Substantia nigra (tissue), 51 donors: ENCODE measurements at places on chromosomes 2 and 18.
A peak's percentile ranks its signal among the peaks of the same experiment; 100 is the strongest.

GRCh38 chr2:121960251-121960650 is 204.8 kb downstream of the TSN start:
- DNase-seq: no peak

- no peak for DNase-seq
Measured at GRCh38 chr18:11987527-11987926, 6.2 kb downstream of the IMPA2 start.

- no peak for DNase-seq
Measured at GRCh38 chr2:115161081-115161770, 718.8 kb downstream of the DPP10 start.

DNA sequence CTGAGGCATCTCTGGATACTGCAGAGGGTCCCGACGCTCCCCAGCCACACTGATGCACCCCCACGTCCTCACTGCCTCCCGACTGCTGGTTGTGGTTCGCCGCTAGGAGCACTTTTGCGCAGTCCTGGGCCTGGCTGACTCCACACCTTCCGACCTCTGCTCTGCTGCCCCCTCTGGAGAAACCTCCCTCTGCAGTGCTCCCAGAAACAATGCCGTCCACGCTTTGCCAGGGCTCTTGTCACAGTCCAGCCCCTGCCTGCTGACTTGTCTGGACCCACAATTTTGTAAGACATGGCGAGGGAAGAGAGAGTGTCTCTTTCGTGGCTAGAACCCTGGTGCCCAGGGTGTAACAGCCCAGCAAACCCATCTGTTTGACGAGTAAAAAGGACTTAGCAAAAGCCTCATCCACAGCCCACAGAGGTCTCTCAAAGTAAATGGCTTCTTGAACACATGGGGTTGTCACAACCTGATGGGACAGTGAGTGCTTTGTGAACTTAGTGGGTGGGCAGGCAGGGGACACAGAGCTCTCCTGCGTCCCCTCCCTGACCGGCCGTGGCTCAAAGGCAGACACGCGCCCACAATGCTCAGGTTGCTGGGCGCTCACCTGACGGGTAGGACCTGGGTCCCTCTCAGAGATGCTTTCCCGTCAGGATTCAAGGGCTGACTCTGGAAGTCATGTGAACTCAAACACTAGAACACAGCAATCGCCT is 4.0 kb downstream of the COPS9 start:
- no peak for DNase-seq

GRCh38 chr2:42297322-42297936 is 63.6 kb downstream of the COX7A2L start:
- no peak for DNase-seq

DNA sequence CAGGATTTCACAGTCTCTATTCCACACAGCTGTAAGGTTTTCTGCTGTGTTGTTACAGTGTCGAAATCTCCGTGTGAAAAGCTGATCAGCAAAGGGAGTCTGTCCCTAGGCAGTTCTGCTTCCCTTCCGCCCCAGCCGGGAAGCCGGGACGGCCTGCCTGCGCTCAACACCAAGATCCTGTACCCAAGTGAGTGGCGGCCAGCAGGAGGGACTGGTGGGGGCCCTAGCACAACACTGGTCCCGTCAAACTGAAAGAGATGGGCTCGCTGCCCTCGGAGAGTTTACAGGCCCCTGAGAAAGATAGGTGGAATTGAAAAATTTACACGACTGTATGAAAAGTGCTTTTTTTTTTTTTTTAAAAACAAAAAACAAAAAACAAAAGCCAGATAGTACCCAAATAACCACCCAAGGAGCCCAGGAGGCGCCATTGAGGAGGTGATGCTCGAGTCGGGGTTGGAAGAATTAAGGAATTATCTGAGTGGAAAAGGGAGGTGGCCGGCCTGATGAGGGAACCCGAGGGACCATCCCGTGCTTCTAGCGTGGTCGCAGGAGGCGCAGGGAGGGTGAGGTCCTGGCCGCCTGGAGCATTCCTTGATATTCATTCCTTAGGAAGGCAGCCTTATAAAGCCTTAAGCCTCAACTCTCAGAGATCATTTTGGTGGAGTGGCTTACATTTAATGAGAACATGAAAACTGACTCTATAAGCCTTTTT is 96.7 kb downstream of the DGKD start:
- DNase-seq: no peak

DNA sequence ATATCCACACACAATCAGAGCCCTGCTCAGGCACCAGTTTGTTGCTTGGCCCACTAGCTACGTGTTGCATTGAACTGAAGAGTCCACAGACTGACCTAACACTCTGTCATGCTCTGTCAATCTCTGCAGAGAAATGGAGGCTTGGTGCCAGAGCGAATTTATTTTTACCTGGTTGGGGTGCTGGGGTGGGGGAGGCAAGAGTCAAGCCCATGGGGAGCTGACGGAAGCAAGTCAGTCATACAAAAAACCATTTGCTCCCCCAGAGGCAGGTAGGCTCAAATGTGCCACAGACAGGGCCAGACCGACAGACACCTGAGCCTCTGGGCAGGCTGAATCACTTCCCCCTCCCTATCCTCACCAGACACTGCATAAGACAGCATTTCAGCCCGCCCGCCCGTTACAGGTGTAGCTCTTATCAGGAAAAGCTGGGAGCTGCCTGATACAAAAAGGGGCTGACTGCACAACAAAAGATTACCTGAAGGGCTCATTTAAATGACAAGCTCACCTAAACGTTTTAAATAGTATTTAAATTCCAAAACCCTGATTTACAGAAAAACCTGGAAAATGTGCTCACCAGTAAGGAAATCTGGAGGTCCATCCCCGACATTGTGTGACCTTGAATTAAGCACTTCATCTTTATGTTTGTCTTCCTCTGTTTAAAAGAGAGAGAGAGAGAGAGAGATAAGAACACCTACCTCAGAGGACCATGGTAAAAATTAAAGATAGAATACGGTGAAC is 2.1 kb upstream of the PCBP1 start:
- DNase-seq: peak; percentile 56

DNA sequence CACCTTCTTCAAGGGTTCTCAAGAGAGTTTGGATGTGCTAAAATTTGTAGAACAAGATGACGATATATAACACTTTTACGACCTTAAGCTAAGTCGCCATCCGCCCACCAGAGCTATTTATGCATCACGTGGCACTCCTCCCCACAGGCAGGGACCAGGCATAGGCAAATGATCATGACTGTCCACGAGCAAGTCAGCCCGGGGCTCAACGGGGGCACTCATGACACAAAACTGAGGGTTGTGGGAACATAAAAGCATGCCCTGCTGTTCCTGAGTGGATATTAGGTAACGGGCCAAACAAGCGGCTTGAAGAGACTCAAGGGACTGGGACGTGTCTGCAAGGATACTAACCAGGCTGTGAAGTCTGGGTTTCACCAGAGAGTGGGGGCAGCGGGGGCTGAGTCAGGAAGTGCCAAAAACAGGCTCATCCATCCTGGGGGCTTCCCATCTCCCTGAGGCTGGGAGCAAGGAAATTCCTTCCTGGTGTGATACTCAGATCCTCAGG is 58.1 kb downstream of the FAM178B start:
- DNase-seq: no peak

- DNase-seq: peak; percentile 20
Measured at GRCh38 chr18:46169464-46169941, 65.3 kb downstream of the HAUS1 start.

DNA sequence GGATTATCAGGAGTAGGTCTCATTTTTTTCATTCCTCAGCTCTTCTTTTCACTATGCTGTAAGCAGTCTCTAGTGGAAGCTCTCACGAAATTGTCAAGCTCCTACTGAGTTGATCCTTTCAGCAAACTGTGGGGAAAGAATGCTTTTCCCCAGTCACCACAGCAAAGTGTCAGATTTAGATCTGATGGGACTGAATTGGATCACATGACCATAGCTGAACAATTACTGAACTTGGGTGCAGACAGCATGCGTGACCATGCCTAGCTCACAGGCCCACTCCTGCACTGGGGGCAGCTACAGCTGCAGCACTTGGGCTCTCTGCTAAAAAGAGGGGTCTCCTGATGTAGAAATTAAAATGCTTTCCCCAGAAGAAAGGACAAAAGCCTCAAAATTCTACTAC is 3.1 kb downstream of the ARHGAP15 start:
- DNase-seq: no peak
